ENCODE measurements at places on chromosomes 2 and 18. TPM values are rescaled to one million over a fixed set of nuclear protein-coding genes. Genes with fewer than 3 reads are reported as not detected.

- DNase-seq = no peak
These were observed 62.1 kb upstream of the DOCK10 start for GRCh38 chr2:225104321-225104720.

ZNF804A gene
- total RNA-seq = not detected

SALL3 gene
- not detected for total RNA-seq

DCAF17 gene
- total RNA-seq = 13.0 TPM

GRCh38 chr2:133158442-133158841 lies 409.8 kb downstream of the NCKAP5 start:
- DNase-seq = no peak

GPR39 gene
- not detected for total RNA-seq

DNA sequence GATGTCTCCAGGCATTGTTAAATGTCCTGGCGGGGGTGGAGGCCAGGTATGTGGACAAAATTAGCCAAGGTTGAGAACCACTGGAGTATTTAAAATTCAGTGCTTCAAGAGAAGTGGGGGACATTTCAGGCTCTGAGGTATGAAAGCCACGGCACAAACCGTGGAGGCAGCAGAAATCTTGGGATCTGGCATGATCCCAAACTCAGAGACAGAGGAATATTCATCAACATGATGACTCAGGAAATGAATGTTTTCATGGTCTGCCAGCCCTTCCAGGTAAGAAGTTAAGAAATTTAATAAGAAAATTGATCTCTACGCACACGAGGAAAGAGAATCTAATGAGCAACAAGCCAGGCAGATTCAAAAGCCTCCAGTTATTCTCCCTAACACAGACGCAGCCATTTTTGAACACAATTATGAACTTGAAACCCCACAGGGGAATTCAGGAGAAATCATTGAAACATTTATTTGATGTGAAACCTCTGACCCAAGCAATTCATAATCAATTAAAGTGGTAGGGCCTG lies 11.3 kb upstream of the GRP start:
- no peak for DNase-seq

PIEZO2 gene
- total RNA-seq = 4.1 TPM

GRCh38 chr2:126935774-126936173 lies 37.1 kb downstream of the TEX51 start:
- peak; percentile 47 for DNase-seq

HSBP1L1 gene
- 6.5 TPM for total RNA-seq

DNA sequence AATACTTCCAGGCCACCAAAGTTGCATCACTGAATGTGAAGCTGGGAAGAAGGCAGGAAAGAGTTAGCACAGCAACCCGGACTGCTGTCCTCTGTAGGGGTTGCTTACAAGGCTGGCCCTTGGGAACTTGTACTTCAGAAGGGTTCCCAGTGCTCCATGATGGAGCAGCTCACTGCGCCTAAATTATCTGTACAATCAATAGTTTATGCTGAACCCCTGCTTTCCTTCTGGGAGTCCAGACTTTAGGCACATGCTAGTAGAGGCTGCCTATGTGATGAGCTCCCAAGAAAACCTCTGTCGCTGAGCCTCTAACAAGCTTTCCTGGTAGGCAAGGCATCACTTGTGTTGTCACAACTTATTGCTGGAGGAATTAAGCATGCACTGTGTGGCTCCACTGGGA lies 34.3 kb downstream of the XDH start:
- peak; percentile 66 for DNase-seq

DNA sequence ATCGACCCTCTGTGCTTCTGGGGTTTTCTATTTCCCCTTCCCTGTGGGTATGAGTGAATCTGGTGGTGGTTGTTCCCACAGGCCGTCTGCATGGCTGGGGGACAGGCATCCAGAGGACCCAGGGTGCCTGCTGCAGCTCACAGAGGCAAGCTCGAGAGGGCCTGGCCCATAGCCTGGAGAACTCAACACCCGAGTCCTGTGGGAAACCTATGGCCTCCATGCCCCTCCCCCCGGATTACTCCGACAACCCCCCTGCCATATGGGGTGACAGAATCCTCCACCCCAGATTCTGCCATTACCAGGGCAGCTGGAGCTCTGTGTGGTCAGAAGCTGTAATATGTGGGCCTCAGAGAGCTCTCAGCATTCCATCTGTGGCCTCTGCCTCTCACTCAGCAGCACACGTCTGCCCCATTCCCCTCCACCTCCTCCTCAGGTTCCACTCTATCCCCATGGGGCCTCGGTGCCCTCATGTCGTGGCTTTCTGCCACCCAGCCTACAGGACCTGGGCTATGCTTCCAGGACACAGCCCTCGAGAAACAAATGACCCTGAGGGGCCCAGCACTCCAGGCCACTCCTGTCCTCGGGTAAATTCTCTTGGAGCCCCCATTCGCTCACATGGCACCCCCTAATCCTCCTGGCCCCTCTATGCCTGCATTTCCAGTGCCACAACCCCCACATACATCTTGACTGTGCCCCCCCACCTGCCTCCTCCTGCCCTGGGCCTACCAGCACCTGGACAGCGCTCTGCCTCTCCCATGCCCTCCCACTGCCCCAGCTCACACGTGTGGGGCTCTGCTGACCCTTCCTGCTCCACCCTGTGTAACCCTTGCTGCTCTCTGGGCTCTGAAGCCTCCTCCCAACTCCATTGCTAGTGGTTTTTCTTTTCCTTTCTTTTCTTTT lies 3.6 kb downstream of the MZT2A start:
- DNase-seq = no peak

DNA sequence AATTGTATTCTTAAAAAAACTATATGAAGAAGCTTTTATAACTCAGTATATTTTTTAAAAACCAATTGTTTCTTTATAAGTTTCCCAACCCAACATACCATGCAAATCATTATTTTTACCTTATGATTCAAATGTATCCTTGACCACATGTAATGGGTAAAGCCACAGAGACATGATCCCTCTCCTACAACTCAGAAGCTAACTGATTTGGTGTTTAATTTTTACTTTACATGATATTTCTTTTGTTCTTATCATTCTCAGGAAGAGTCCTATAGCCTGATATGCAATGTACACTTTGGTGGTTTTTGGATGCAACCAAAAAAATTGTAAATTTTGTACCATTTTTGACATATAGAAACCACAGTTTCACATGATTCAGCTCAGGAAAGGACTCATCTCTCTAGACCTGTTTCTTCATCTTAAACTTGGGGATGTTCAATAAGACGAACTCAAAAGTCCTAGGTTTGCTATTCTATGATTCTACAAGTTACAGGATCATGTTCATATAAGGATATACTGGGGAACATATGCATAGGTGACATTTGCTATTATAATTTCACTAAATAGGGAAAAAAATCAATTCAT lies 85.2 kb upstream of the RBBP8 start:
- no peak for DNase-seq

- no peak for DNase-seq
These were observed 162.1 kb downstream of the QPCT start for GRCh38 chr2:37506407-37507050.

UGT1A3 gene
- not detected for total RNA-seq

DNA sequence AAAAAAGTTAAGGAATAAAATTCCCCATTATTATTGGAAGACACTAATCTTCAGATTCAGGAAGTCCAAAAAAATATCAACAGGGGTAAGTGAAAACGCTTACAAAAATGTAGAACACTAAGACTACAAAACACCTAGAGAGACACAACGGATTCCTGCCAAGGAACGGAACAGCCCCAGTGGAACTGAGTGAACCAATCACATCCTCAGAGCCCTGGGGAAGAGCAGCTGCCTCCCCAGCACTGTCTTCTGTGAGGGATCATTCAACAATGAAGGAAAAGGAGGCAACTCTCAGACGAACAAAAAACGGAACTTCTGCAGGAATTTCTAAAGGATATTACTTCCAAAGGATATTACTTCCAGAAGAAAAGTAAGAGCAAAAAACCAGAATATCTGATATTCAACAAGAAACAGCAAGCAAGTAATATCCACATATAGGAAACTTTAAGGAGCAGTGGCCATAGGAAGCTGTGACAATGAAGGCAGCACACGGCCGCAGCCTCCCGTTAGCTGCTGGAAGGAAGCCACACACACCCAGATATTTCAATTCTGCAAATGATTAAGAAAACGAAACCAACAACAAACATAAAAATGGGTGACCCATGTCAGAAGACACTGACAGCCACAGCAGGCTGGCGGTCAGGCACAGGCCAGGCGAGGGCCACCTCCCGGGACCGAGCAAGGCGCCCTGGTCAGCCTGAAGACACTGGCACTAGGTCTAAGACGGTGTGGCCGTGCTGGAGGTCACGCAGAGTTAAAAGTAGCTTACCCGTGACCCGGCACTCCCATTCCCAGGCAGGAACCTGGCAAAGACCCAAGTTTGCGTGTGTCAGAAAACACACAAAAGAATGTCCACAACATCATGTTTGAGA lies 81.8 kb downstream of the HDAC4 start:
- DNase-seq = no peak

DIPK1C gene
- total RNA-seq = not detected

DNA sequence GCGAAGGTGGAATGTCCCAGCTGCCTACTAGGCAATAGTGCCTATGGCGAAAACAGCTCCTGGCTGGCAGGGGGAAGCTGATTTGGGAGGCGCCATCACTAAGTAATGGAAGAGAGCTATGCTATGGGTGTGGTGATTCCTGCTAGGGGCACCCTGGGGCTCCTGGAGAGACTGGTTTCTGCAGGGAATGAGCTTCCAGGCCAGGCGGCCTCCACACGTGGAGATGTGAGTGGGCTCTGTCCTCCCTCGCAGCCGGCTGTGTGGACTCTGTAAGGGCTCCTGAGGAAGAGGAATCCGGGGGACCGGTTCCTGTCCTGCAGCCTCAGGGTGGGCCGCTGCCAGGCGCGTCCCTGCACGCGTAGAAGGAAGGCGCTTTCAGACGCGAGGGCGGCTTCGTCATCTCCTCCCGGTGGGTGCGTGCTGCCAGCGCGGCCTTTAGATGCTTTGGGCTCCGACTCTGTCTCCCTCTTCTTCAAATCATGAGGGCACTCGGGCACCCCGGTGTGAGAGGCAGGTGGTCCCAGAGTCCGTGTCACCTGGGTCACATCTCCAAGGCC lies 55.5 kb upstream of the ANKRD62 start:
- DNase-seq = no peak

COMMD1 gene
- total RNA-seq = 37.0 TPM

CIDEA gene
- not detected for total RNA-seq

DNA sequence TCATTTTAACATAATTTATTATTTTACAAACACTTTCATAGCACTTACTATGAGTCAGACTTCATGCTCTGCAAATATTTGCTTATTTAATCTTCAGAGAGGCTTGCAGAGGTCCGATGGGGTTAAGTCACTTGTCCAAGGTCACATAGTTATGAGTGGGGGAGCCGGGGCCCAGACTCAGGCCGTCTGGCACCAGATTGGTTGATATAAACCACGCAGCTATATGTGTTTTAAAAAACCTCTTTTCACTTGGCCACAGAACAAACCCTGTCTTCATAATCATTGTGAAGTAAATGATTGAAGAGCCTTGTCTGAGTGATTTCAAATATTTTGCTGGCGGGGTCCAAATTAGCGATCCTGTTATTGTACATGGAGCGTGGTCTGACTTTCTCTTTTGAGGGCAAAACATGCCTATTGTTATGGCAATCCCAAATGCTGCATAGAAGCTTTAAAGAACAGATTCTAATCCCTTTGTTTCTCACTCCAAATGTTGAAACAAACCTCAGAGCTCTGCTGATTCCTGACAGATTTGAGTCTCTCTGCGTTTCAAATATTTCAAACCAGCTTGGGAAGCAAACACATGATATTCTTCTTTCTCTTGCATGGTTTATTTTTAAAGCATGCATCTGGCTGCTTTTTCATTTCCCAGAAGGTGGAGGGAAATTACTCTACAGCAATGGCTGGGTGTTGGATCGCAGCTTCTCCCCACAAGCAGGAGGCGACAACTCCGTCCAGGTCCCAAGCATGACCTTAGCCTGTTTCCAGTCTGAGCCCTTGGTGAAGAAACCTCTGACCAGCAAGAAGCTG lies 142.4 kb downstream of the DDX1 start:
- DNase-seq = no peak

- no peak for DNase-seq
These were observed 282.5 kb downstream of the SLC8A1 start for GRCh38 chr2:40169430-40169829.

DNA sequence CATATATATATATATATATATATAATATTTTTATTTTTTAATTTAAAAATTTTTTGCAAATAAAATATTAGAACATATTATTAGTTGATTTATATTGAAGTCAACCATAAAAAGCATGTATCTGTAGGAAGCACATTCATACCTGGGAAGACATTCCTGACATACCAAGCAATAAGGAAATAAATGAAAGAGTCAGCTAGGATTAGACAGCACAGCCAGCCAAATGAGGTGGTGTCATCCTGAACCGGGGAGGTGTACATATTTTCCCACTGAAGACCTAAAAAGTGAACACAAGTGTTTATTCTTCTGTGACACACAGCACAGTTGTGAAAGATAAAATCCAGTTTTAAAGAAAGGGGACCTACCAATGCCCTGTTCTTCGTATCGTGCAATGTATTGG lies 149.2 kb downstream of the ABCA12 start:
- no peak for DNase-seq

DNA sequence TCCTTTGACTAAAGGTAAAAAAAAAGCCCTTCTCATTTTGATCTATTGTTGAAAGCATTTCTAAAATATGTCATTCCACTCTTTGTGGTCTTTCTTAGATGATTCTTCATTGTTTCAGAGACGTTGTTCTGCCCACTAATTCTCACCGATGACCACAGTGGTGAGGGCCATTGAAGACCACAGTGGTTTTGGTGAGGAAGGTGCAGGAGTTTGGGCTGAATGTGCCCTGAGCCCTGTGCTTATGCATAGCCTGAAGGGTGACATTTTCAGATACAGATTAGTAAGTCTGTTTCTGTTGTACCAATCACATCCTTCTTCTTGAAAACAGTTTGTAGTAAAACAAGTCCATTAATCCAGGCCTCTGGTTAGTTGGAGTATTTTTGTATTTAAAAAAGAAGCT lies 251.3 kb upstream of the ATP5MC3 start:
- no peak for DNase-seq

DNA sequence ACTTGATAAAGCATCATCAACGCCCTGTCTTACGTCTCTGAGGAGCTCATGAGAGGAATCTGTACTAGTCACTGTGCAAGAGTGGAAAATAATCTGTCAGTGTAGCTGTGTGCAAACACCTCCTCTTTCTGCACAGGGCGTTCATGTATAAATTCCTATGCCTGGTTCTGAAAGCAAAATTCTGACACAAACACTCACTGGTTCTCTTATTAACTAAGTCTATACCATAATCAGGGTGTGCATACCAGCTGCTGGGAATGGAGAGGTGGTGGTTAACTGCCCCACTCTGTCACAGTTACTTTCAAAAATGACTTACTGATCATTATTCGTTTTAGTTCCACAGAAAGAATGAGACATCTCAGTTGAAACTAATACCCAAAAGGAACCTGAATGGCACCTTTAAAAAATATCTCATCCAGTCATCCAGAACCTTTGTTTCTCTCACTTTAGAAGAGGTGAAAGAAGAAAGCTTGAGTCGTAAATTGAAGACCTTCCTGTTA lies 35.7 kb downstream of the STK39 start:
- no peak for DNase-seq

All from esophagus muscularis mucosa (tissue), 4 donors.